Calu3 (cell line): ENCODE measurements at places on chromosomes 3 and 15.
A peak's percentile ranks its signal among the peaks of the same experiment; 100 is the strongest.

DNA sequence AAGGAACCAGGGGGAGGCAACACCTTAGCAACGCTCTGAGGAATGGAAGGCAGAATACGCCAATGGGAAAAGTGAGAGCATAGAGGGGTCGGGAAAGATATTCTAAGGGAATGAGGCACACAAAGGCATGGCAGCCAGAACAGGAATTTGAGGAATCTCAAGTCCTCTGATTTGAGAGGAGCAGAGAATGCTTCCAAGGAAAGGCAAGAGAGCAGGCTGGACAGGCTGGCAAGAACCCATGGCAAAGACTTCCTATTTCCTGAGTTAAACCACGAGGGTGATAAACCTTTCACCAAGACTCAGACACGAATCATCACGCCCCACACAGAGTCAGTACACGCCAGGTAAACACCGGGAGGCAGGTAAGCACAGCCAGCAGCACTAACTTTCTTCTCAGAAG, 109.8 kb downstream of the IGF2BP2 start:
- DNase-seq: peak; percentile 32

GRCh38 chr15:77440378-77440999, 19.8 kb downstream of the HMG20A start:
- peak; percentile 6 for DNase-seq

DNA sequence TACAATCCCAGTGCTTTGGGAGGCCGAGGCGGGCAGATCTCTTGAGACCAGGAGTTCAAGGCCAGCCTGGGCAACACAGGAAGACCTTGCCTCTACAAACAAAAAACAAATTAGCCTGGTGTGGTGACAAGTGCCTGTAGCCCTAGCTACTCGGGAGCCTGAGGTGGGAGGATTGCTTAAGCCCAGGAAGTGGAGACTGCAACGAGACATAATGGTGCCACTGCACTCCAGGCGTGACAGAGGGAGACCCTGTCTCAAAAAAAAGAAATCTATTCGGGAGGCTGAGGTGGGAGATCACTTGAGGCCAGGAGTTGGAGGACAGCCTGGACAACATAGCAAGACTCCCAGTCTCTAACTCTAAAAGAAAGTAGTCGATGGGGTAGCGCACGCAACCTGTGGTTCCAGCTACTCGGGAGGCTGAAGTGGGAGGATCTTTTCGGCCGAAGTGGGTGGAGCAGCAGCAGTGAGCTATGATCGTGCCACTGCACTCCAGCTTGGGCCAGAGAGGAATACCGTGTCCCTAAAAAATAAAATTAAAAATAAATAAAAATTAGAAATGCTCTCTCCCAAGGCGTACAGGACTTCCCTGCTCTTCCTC, 775 bp downstream of the C3orf33 start:
- peak; percentile 69 for DNase-seq

- DNase-seq: no peak
Observed at GRCh38 chr15:35060591-35060990, 24.5 kb downstream of the NANOGP8 start.

DNA sequence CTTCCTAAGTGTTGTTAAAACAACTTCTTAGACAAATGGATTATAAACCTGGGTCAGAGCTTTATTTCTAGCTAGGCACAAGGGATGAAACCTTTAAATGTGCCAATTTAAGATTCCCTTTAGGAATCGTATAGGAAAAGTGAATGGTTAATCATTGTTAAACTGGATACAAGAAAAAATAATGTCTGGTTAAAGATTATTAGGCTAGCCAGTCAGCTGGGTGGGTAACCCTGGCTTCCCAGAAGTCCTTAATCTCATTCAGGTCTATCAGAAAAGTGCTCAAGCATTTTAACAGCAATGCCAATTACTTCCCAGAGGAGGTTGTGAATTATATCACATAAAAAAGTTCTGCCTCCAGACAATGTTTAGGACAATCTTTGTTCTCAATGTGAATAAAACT, 37.6 kb downstream of the NANOGP8 start:
- no peak for DNase-seq

- DNase-seq: no peak
Observed at GRCh38 chr3:153216928-153217327, 54.9 kb downstream of the RAP2B start.

DNA sequence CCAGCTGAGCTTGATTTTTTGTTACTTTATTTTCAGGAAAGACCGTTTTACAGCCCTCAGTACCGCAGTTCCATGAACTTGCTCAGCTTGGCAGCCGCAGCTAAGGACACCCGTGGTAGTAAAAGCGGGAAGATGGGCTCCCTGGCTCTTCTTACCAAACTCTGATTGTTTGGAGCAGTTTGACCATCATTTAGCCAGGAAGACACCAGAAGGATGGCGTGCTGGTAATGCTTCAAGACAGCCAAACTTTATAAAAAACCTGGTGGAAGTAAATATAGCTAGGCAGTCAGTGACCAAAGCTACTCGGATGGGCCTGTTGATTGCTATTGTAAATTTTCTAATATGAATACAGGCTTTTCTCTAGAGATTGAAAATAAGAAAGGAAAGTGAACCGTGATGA, 28.9 kb downstream of the POLR2M start:
- DNase-seq: no peak

DNA sequence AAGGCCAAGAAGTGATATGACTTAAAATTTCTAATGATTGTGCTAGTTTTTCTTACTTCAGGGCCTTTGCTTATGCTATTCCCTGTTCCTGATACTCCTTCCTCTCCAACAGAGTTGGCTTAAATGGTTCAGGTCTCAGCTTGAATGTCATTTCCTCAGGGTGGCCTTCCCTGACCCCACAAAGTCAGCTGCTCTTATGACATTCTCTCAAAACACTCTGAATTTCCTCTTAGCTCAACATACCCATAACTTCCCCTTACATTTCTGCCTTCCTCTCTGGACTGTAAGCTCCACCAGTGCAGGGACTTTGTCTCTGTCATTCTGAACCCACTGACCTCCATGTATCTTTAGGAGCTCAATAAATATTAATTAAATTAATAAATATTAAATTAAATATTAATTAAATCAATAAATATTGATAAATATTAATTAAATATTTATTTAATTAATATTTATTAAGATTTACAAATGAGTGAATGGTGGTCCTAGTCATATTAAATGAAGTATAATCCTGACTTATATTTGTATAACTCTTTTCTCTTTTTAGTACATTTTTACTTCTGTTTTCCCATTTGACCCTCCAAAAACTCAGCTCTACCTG, 17.9 kb upstream of the TMCC1 start:
- no peak for DNase-seq

DNA sequence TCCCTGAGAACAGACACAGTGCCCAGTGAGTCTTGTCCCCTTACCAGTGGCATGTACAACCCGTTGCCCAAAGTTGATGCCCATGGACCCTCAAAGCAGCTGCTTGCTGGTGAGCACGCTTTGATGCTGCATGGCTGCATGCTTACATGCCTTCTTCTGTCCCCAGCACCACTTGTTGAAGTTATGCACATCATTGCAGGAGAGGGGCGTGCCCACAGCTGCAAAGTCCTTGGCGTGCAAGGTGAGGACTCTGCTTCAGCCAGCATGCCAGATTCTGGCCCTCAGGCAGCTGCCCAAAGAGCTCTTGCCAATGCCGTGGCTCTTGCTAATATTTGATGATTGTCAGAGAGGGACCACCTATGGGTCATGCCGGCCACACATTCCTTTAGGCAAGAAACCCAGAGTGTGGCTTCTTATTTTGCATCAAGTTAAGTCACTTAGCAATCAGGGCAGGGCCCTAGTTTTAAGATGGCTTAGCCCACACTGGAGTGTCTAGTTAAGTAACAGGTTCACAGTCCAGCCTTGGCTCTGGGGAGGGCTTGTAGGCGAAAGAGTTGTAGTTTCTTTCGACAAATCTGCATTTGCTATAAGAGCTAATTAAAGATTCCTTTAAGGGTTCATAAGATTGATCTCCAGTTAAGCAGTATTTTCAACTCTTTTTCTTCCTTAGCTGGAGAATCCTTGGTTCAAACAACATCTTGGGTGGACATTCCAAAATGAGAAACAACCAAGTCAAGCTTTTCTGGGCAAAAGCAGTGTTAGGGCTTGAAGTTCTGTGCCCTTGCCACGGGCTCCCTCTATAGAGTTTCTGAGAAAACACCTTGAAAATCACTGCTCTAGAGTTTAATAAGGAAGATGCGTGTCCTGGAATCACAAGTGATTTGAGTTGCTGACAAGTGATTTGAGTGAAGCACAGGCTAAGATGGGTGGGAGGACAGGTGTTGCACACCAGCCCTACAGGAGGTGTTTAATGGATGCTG, 128.6 kb downstream of the SLCO3A1 start:
- DNase-seq: no peak

- no peak for DNase-seq
Observed at GRCh38 chr3:184189421-184189820, 3.4 kb downstream of the ABCF3 start.

DNA sequence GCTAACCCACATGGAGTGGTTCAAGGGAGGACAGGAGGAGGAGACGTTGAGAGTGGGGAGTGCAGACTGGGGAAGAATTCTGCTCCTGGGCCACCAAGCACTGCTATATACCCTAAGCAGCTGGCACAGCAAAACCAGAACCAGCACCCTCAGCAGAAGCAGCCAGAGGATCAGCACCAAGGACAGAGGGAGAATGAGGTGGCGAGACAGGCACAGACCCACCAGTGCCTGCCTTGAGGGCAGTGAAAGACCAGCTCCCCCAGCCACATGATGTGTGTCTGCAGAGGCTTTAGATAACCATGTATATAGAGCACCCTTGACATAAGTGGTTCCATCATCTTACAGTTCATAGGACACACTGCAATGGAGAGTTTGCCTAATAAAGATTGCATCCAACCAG, 319.0 kb downstream of the GABRB3 start:
- DNase-seq: no peak

DNA sequence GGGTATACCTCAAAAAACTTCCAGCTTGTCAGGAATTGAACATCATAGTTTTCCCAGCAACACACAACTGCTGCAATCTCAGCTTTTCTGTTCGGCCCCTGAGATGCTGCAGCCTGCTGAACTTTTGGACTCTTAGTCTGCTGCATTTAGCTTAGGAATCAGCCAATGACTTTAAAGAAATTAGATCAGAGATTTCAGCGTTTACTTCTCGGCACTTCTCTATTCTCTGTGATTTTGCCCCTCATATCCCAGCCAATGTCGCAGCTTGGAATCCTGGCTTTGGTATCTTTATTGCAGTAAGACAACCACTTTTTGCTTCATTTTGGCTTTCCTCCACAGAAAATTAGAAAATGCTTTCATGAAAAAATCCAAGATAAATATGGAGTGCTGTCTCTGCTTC, 86.3 kb upstream of the MCTP2 start:
- DNase-seq: no peak

DNA sequence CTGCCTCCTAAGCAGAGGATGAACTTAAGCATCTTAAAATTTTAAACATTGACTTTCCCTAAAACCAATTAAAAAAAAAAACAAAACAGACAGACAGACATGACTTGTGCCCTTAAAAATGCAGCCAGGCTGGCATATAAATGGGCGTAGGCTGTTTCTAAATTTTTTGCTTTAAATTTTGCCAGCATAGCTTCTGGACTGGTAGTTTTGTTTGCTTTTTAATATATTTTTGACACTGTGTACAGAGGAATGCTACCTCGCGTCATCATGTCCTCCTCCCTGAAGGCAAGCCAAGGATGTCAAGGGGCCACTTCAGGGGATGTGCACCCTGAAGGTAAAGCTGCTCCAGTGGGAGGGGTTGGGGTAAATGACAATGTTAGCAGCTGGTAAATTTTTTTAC, 134.8 kb downstream of the PGPEP1L start:
- DNase-seq: no peak

GRCh38 chr15:89130201-89130600, 41.9 kb downstream of the ABHD2 start:
- DNase-seq: no peak
